Muscle of leg (tissue), 16 donors: ENCODE measurements at places on chromosomes 1 and 21.

GRCh38 chr1:213070406-213070805 is 19.4 kb downstream of the RPS6KC1 start:
- peak; percentile 56 for DNase-seq

GRCh38 chr1:242187171-242187570 is 188.3 kb upstream of the MAP1LC3C start:
- DNase-seq = no peak

DNA sequence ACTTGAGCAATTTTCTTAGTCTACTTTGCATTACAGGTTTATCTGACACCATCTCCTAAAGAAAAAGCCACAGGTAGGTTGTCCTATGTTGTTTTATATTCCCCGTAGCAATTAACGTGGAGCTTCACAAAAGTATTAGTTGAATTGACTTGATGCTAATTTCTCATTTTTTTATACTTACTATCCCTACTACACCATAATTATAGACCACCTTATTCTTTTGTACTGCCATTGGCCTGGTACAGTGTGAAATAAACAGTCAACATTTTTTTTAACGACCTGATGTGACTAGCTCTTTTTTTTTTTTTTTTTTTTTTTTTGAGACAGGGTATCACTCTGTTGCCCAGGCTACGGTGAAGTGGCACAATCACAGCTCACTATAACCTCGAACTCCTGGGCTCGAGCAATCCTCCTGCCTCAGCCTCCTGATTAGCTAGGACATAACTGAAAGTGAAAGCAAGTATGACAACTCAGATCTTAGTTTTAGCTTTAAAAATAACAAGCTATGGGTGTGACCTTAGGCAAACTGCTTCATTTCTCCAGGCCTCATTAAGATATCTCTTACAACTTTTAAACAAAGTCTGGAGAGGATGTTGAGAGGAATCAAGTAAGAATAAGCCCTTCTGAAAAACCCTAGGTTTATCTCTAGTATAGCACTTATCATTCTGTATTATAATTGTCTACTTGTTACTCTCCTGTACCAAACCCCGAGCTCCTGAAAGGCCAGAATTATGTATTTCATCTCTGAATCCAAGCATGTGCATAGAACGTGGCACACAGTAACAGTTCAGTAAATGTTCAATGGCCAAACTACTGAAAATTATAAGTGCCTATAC is 49.5 kb downstream of the LUZP1 start:
- no peak for DNase-seq

DNA sequence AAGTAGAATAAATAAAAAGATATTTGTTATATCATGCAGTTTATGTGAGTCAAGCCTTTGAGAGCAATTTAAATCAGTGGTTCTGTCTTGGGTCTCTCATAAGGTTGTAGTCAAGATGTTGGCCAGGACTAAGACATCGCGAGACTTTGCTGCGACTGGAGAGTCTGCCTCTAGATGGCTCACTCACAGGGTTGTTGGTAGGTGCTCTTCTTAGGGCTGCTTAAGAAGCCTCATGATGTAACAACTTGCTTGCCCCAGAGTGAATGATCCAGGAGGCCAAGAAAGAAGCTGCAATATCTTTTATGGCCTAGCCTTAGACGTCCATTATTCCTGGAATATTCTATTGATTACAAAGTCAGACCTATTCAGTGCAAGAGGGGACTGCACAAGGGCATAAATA is 73.1 kb upstream of the CACHD1 start:
- DNase-seq = no peak

- no peak for DNase-seq
Observed at GRCh38 chr1:39026866-39027507, 837 bp downstream of the NDUFS5 start.

DNA sequence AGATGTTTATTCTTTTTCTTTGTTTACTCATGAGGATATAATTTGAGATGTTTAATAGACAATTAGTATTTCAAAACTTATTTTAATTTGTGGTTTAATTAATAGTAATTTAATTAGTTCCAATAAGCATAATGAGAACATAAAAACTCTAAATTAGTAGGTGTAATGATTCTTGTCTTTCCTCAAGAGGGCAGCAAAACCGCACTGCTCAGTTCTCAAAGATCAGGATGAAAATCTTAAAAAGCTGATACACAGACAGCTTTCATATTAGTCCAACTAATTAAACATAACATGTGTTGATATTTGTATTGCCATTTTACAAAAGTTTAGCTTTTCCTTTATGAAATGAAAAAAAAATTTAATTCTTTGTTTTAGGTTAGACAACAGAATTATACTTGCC is 106.7 kb upstream of the C21orf91 start:
- DNase-seq = peak; percentile 77

DNA sequence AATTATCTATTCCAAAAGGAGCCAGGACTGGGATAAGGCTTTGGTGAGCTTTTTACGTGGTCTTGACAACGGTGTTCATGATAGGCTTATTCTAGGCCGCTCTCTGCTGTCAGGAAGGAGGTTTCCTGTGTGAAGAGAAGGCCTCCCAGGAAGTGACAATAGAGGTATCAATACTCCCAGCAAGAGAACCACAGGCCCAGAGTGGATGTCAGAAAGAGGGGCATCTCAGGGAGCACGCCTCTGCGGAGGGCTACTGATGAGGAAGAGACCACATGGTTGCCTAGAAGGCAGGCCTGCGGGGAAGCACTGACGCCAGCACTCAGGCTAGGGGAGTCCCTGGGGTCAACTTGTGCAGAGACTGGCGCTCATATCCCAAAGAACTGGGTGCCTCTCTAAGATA is 60.4 kb downstream of the ITPKB start:
- DNase-seq = no peak

- DNase-seq = no peak
Observed at GRCh38 chr1:241332037-241332409, 25.0 kb downstream of the RGS7 start.

GRCh38 chr1:201985355-201985754 is 2.9 kb downstream of the RNPEP start:
- DNase-seq = no peak

DNA sequence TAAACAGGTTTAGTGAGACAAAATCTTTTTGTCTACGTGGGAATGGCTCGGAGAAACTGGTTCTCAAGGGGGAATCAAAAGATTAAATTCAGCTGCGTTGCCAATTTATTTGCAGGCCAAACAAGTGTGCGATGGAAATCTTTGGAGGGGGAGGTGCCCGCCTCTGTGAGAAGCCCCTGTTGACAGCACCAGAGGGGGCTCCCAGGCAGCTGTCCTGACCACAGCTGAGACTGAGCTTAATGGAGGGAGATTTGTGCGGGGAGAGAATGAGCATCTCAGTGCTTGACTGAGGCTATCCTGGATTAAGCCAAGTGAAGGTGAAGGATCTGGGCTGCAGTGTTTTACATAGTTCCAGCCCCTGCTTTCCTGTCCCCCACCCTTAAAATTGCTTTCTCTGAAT is 169.7 kb downstream of the ATG4C start:
- DNase-seq = peak; percentile 59

DNA sequence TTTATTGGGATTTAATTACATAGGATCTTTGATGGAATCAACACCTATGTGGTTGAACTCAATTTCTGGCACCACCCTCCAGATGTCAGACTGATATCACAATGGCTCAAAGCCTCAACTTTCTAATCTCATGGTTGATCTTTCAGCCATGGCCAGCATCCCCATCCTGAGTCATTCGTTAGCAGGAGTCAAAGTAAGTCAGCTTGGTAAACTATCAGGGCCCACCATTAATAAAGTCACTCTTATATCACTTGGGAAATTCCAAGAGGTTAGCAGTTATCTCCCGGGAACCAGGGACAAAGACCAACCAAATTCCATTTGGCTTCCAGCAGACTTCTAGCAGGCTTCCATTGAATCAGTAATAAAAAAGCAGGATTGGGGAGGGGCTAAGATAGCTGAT is 50.7 kb upstream of the TNFSF4 start:
- DNase-seq = no peak
